ENCODE measurements at places on chromosomes 5 and 9. TPM values are rescaled to one million over a fixed set of nuclear protein-coding genes. Genes with fewer than 3 reads are reported as not detected.
A peak's percentile ranks its signal among the peaks of the same experiment; 100 is the strongest.

The SLC6A3 gene
- 0.09 TPM for polyA plus RNA-seq

DNA sequence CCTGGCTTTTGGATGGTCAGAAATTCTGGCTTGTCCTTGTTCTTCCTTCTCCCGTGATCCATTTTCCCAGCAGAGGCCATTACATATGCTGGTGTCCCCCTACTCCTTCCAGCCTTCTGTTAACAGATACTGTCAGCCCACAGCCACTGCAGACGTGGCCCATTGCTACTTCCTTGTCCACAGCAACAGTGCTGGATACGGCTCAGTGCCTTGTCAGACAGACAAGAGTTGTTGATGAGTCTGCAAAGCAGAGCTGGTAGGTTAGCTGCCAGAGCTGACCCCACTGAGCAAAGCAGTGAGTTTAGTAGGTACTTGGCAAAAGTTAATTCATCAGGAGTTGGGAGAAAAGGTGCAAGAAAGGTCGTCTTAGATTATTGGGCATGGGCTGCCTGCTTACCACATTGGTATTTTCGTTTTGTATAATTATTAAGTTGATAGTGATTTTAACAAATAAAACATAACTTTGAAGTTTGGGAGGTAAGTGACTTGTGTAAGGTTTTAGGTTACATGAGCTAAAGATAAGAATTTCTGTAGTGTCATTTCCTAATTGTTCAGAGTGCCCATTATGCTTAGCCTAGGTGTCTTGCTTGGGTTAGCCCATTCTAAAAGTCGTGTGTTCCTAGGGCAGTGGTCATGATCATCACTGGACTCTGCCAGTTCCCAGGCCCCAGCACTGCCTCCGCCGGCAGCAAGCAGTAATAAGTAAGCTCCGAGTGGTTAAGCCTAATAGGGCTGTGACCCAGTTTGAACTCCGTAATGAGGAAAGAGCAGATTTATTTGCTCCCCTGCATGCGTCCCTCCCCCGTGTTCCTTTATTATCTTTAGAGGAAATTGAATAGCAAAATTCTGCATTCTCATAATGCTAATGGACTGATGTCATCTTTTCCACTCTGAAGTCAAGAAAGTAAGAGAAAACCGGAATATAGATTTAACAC, 292.0 kb downstream of the FANCC start:
- peak overlapping the region; percentile 96 for H3K27ac ChIP-seq
- peaks cover 2% of the 10 kb centered on the region for H3K36me3 ChIP-seq
- DNase-seq: peak; percentile 78

- DNase-seq: no peak
- H3K36me3 ChIP-seq: peaks cover 2% of the 10 kb centered on the region
- no peak overlapping the region for H3K27ac ChIP-seq
- H3K4me3 ChIP-seq: no peak overlapping the region
- H3K4me1 ChIP-seq: peaks cover 12% of the 10 kb centered on the region
Measured at GRCh38 chr5:177598477-177598876, 1.5 kb upstream of the B4GALT7 start.

The GPR150 gene
- polyA plus RNA-seq: 0.19 TPM

GRCh38 chr5:6084376-6084775, 294.0 kb downstream of the MED10 start:
- H3K4me1 ChIP-seq: no peaks in the 10 kb centered on the region
- H3K4me3 ChIP-seq: no peak overlapping the region
- no peaks in the 10 kb centered on the region for H3K36me3 ChIP-seq

- H3K27me3 ChIP-seq: no peaks in the 10 kb centered on the region
- DNase-seq: no peak
- H3K27ac ChIP-seq: no peak overlapping the region
- no peak overlapping the region for H3K4me3 ChIP-seq
- H3K36me3 ChIP-seq: no peaks in the 10 kb centered on the region
- peaks cover 14% of the 10 kb centered on the region for H3K4me1 ChIP-seq
Measured at GRCh38 chr5:14184725-14185124, 41.6 kb downstream of the TRIO start.

- H3K4me3 ChIP-seq: no peak overlapping the region
- no peaks in the 10 kb centered on the region for H3K4me1 ChIP-seq
- no peak overlapping the region for H3K27ac ChIP-seq
- no peaks in the 10 kb centered on the region for H3K27me3 ChIP-seq
- no peaks in the 10 kb centered on the region for H3K36me3 ChIP-seq
- DNase-seq: no peak
Measured at GRCh38 chr5:9888501-9888901, 258.4 kb upstream of the TAS2R1 start.

- no peaks in the 10 kb centered on the region for H3K27me3 ChIP-seq
- H3K4me1 ChIP-seq: no peaks in the 10 kb centered on the region
- H3K4me3 ChIP-seq: no peak overlapping the region
- no peak for DNase-seq
- peaks cover under 1% of the 10 kb centered on the region for H3K36me3 ChIP-seq
Measured at GRCh38 chr9:123656565-123656964, 273.4 kb downstream of the DENND1A start.

- no peaks in the 10 kb centered on the region for H3K36me3 ChIP-seq
- no peak overlapping the region for H3K4me3 ChIP-seq
- H3K4me1 ChIP-seq: no peaks in the 10 kb centered on the region
- H3K27ac ChIP-seq: no peak overlapping the region
Measured at GRCh38 chr5:139459451-139459934, 3.0 kb downstream of the ECSCR start.

DNA sequence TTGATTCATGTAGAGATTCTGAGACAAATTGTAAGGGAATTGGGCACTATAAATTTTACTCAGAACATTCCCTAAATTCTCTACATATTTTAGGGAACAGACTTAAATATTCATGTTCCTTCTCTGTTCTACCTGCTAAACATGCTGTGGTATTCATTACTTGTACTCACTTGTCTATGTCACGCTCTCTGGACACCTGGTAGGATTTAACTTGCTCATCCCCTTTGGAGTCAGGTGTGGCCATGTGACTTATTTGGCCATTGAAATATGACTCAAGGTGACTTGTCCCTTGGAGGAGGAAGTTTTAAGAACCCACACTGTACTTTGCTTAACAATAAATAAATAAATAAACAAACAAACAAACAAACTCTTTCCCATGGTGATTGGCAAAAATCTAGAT, 2258.8 kb upstream of the WWC1 start:
- no peaks in the 10 kb centered on the region for H3K36me3 ChIP-seq
- no peaks in the 10 kb centered on the region for H3K27me3 ChIP-seq
- H3K27ac ChIP-seq: no peak overlapping the region
- no peaks in the 10 kb centered on the region for H3K4me1 ChIP-seq
- H3K4me3 ChIP-seq: no peak overlapping the region

The GOLM1 gene
- polyA plus RNA-seq: 88.6 TPM

The SLC34A3 gene
- 36.0 TPM for polyA plus RNA-seq

GRCh38 chr9:108053555-108054061, 564.0 kb upstream of the KLF4 start:
- no peak overlapping the region for H3K4me3 ChIP-seq
- H3K4me1 ChIP-seq: no peaks in the 10 kb centered on the region
- H3K27ac ChIP-seq: no peak overlapping the region
- DNase-seq: peak; percentile 35
- no peaks in the 10 kb centered on the region for H3K27me3 ChIP-seq

GRCh38 chr9:95463148-95464060, 53.4 kb downstream of the PTCH1 start:
- DNase-seq: no peak
- no peak overlapping the region for H3K4me3 ChIP-seq
- H3K27ac ChIP-seq: no peak overlapping the region
- peaks cover 12% of the 10 kb centered on the region for H3K36me3 ChIP-seq

The MARCHF6 gene
- 70.4 TPM for polyA plus RNA-seq

GRCh38 chr9:32294106-32294505, 90.3 kb upstream of the ACO1 start:
- no peaks in the 10 kb centered on the region for H3K36me3 ChIP-seq
- H3K4me3 ChIP-seq: peak overlapping the region; percentile 33
- no peaks in the 10 kb centered on the region for H3K4me1 ChIP-seq
- H3K27me3 ChIP-seq: no peaks in the 10 kb centered on the region
- no peak for DNase-seq

The F12 gene
- polyA plus RNA-seq: 3.1 TPM

DNA sequence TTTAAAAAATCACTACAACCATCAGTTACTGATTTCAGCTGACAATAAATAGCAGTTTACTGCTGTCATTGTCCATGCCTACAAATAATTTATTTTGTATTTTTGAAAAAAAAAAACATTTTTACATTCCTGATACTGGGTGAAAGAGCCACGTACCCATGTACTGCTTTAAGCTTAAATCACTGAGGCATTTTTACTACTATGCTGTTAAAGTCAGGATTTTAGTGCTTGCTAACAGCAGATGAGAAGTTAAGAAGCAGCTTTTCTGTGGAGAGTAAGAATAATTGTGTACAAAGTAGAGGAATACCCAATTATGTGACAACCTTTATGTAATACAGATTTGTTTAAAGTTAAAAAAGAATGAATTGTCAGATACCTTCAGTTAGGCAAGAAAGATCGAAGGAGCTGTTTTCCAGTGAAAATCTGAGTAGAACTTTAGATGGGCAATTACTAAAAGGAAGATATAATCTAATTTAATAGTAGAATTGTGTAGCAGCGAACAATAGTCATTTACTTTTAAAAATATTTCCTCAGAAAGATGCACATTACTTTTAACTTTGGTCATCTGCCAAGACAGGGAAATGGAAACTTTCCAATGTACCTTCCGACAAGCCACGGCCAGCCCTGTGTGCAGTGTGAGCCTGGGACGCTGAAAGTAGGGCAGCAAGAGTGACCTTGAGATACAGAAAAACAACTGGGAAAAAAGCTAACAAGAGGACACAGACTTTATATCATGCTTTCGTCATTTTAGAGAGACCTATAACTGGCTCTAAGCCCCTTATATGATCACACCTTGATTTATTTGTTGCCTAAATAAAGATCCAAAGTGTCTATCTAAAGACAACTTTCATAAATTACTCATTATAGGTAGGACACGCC, 39.9 kb downstream of the RHOBTB3 start:
- H3K27ac ChIP-seq: peak overlapping the region; percentile 71
- no peak for DNase-seq
- H3K4me3 ChIP-seq: no peak overlapping the region
- H3K27me3 ChIP-seq: no peaks in the 10 kb centered on the region
- H3K4me1 ChIP-seq: peaks cover 2% of the 10 kb centered on the region

The VCP gene
- 118 TPM for polyA plus RNA-seq

GRCh38 chr9:70412832-70413463, 1.5 kb downstream of the KLF9 start:
- peak overlapping the region; percentile 100 for H3K27ac ChIP-seq
- H3K36me3 ChIP-seq: no peaks in the 10 kb centered on the region
- H3K27me3 ChIP-seq: no peaks in the 10 kb centered on the region
- H3K4me3 ChIP-seq: peak overlapping the region; percentile 99

GRCh38 chr5:173742432-173742816, 126.0 kb upstream of the BOD1 start:
- H3K27ac ChIP-seq: no peak overlapping the region
- no peak overlapping the region for H3K4me3 ChIP-seq
- DNase-seq: no peak
- H3K27me3 ChIP-seq: no peaks in the 10 kb centered on the region
- H3K4me1 ChIP-seq: peaks cover 34% of the 10 kb centered on the region

The CRHBP gene
- polyA plus RNA-seq: 67.7 TPM

- no peak for DNase-seq
- H3K4me3 ChIP-seq: no peak overlapping the region
- no peaks in the 10 kb centered on the region for H3K27me3 ChIP-seq
- no peak overlapping the region for H3K27ac ChIP-seq
- H3K36me3 ChIP-seq: no peaks in the 10 kb centered on the region
Measured at GRCh38 chr9:90808398-90808797, 6.8 kb downstream of the SYK start.

The ORM2 gene
- polyA plus RNA-seq: not detected

The GDNF gene
- 0.34 TPM for polyA plus RNA-seq

GRCh38 chr5:130222573-130222972, 318.3 kb downstream of the CHSY3 start:
- no peaks in the 10 kb centered on the region for H3K4me1 ChIP-seq
- no peaks in the 10 kb centered on the region for H3K36me3 ChIP-seq
- no peaks in the 10 kb centered on the region for H3K27me3 ChIP-seq
- no peak overlapping the region for H3K27ac ChIP-seq
- no peak overlapping the region for H3K4me3 ChIP-seq

- H3K36me3 ChIP-seq: no peaks in the 10 kb centered on the region
- H3K27me3 ChIP-seq: no peaks in the 10 kb centered on the region
- no peak overlapping the region for H3K27ac ChIP-seq
- no peak for DNase-seq
- H3K4me1 ChIP-seq: no peaks in the 10 kb centered on the region
- H3K4me3 ChIP-seq: no peak overlapping the region
Measured at GRCh38 chr9:96509026-96509425, 59.1 kb downstream of the HABP4 start.

DNA sequence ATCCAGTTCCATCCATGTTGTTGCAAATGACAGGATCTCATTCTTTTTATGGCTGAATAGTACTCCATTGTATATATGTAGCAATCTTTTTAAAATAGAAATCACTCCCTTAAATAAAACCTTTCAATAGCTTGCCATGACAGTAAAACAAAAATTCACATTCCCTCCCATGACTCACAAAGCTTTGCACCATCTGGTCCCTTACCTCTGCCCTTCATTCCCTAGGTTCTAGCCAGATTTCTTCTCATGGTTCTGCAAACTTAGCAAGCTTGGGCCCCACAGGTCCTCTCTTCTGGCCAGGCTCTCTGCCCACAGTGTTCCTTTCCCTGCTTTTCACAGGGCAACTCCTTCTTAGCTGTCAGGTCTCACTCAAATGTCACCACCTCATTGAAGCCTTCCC, 4.3 kb upstream of the SPOCK1 start:
- no peaks in the 10 kb centered on the region for H3K36me3 ChIP-seq
- no peak for DNase-seq
- H3K4me1 ChIP-seq: no peaks in the 10 kb centered on the region

The IL31RA gene
- not detected for polyA plus RNA-seq

The SNX2 gene
- polyA plus RNA-seq: 75.8 TPM

DNA sequence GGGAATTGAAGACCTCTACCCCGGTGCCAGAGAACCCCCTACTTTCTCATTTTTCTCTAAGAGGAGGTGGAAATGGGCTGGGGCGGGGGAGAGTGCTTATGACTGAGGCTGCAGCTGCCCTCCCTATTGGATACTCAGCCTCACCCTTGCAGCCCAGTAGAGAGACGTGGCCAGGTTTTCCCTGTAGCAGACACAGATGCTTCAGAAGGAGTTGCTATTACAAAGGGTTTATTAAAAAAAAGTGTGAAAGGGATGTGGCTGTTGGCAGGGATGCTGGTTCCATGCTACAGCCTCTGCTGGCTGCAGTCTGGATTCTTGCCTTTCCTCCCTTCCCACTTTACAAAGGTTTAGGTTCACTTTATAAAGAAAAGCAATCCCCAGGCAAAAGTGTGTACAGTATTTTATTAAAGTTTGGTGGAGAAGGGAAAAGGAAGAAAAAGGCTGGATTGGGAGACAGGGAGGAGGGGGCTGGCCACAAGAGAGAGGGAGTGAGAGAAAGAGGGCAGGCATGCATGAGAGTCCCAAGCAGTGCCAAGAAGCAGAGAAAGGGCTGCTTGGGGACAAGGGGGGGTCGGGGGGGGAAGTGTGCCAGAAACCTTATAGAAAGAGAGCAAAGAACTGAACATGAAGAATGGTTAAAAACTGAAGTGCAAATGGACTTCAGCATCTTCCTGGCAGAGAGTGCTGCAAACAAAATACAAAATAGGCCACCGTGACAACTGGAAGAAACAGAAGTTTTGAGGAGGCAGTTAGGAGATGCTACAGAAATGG, 29.5 kb upstream of the NFIB start:
- no peak overlapping the region for H3K4me3 ChIP-seq

The TAF11L10 gene
- polyA plus RNA-seq: not detected
